Cerebellar nuclear complex (tissue), 1 donor: ENCODE measurements at places on chromosomes 1 and 21.

GRCh38 chr1:59354709-59355337, 57.9 kb downstream of the FGGY start:
- no peak for DNase-seq

DNA sequence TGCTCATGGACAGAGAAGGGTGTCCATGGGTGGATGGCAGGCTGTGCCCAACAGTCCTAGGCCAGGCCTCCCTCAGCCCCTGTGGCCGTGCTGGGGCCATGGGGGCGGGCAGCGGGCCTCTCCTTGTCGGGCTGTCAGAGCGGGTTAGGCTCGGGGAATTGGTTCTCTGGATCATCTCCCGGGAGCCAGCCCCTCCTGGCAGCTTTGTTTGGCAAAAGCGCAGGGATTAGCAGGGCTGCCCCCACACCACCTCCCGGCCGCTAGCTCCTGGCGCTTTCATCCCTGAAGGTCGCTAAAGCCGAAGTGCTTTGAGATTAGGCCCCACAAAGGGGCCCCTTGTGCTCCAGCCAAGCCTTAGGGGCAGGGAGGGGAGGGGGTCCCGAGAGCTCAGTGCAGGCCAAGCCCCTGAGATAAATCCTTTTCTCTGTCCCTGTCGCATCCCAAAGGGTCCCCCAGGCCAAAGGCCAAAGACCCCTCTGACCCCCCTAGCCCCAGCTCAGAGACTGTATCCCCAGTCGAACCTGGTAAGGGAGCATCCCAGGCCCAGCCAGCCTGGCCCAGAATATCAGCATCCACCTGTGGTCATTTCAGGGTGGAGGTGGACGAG, 9.8 kb upstream of the DMBX1 start:
- DNase-seq = no peak

GRCh38 chr1:110850627-110851026, 22.3 kb upstream of the CD53 start:
- DNase-seq = no peak

DNA sequence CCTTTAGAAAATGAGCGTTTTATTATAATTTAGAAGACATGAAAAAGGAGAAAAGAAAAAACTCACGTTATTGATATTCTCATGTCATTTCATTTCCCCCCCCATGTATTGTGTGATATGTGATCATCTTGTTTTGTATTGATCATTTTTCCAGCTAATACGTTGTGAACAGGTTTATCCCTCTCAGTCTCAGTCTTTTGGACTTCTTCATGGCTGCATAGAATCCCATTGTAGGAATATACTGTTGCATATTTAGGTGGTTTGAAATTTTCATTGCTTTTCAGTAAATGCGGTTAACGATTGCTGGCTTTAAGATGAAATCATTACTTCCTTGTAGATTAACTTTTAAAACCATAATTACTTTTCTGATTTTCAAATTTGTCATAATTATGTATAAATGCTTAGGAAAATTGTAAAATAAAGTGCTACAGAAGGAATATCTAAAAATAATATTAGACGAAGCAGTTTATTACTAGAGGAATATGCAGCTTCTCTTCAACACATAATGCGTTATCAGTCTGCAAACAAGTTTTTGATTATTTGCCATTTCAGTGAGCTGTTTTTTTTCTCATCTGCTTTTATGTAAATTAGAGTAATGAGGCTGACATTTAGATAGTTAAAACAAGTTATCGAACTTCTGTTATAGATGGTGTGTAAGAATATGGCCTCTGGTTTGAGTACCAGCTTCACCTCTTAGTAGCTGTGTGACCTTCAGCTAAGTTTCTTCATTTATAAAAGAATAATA, 1.8 kb downstream of the SON start:
- no peak for DNase-seq

- DNase-seq = no peak
Measured at GRCh38 chr1:163596541-163597258, 274.9 kb downstream of the NUF2 start.

GRCh38 chr1:25192154-25192553, 40.1 kb downstream of the SYF2 start:
- no peak for DNase-seq

DNA sequence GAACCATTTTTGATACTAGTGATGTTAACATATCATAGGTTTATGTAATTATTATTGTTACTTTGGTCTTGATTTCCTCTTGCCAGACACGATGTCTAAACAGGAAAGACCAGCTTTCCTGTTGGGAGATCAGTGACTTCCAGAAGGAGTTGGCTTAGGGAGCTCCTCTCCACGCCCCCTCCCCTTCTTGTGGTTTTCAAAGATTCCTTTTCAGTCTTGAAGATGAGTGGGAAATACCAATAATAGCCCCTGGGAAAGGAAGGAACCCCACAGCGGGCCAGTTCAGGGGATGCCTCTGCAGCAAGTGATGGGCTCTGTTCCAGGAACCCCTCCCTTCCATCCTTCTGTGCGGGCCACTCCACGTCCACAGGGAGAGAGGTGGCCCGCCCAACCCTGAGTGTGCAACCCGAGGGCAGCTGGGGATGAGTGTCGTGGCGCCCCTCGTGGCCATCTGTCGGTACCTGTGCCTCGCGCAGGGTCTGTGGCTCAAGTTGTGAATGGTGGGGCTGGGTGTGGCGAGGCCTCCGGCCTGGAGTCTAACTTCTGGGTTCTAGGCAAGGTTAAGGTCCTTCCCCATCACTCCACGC, 65.7 kb downstream of the TLR5 start:
- no peak for DNase-seq

DNA sequence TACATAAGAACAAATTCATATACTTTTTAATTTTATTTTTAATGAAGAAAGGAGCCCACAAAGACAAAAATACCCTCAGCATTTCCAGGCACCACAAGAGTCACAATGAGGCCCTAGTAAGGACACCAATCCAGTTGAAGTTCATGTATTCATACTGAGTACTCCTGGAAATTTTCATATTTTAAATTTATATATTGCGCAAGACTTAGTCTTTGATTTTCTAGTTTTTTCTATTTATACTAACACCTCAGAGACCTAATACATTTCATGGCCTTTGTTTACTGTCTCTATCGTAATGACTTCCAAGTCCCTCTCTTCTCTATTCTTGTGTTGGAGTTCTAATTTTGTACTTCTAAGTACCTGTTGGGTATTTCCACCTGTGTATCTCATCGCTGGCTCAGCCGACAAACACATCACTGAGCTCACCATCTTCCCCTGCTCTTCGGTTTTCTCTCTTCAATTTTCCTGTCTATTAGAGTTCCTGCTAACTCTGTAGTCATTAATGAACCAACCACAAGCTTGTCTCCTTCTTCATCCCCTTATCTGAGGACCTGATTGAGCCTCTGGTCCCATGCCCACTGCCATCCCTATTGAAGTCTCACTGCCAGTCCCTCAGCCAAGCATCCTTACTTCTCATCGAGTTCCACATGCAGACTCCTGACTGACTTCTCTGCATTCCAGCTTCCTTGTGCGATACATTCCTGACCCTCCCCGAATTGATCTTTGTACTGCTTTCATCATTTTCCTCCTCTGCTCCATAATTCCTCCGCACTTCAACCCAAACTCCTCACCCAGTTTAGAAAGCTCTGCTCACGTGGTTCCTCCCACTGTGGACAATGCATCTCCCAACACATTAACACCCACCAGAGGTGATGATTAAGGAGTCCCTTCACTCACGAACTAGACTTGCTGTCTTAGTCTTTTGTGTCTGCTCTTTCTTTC, 17.3 kb upstream of the IRF2BP2 start:
- DNase-seq = no peak

GRCh38 chr1:225481738-225482137, 53.9 kb upstream of the LBR start:
- no peak for DNase-seq

DNA sequence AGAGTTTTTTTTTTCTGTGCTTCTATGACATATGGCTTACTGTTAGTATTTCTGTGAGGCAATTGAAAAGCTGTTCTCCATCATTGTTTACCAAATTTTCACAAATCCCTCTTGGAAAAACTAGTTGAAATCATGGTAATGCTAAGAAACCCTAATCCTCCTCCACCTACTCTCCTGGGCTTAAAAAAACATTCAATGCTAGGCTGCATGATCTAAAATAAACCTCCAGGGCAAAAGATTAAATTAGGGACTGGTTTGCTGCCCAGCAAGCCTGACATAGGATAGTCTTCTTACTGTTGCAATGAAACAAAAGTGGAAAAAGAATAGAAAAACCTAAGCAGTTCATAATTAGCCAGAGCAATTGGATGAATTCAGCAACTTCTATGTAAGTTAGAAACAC, 16.1 kb downstream of the C1orf52 start:
- DNase-seq = no peak

DNA sequence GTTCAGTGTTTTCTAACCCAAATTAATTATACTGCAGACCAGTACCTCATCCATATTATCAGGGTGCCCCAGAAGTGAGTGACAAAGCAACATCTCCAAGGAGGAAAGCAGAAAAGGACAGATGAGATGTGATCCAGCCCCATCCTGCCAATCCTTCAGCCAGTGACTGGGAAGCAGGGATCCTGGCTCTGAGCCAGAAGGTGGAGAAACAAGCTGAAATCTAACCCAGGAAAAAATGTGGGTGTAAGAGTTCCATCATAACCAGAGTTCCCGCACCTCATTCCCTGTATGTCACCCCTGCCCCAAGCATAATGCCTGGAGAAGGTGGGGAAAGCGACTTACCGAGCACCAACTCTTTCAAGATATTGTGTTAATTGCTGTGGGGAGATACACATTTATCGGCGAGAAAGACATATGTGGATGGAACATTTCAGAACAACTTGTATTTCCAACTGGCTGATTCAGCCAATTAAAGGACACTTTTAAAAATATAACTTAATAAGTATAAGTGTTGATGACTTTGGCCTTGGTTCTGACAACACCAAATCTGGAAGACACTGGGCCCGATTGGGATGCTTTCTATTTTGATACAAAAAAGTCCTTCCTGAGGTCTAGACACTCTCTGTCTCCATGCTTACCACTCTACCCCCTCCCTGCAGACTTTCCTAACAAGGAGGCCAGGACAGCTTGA, 14.9 kb downstream of the PLEKHA6 start:
- DNase-seq = no peak

GRCh38 chr1:53580009-53580400, 120.8 kb downstream of the DMRTB1 start:
- DNase-seq = no peak

GRCh38 chr1:20949871-20950590, 162.9 kb upstream of the HP1BP3 start:
- no peak for DNase-seq

DNA sequence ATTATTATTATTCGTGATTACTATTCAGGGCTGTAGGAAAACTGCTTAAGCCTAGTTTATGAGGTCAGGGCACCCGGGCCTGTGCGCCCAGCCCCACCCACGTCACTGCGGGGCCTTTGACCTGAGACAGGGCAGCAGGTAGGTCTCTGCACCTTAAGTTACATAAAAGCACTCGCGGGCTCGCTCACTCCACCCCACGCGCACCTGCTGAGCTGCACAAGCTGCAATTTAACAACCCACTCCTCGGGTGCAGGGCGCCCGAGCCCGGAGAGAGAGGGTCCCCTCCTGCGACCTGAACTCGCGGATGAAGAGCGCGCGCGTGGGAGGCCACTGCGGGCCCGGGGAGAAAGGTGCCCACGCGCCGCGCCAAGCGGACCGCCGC, 477 bp downstream of the ICMT start:
- no peak for DNase-seq
